Right ventricle myocardium superior (tissue), 1 donor: ENCODE measurements at places on chromosomes 11 and 22. TPM values are rescaled to one million over a fixed set of nuclear protein-coding genes. Genes with fewer than 3 reads are reported as not detected.
A peak's percentile ranks its signal among the peaks of the same experiment; 100 is the strongest.

DNA sequence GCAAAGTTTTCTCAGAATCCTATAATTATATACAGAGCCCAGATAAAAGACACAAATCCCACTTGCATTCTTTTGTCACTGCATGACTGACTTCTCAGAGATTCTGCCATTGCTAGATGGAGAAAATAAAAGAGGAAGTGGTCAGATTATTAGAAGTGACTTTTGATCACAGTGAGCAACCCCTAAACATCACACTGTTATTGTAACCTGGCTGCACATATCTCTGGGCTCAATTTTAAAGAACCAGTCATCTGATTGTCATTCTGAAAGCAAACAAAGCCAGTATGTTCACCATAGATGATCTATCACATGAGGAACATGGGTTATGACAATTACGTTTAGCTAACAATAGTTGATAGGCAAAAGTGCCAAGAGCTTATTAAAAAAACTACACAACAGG, 47.8 kb downstream of the COPB1 start:
- DNase-seq, result no peak

- no peak for DNase-seq
Observed at GRCh38 chr11:33980897-33981296, 70.6 kb upstream of the CAPRIN1 start.

DNA sequence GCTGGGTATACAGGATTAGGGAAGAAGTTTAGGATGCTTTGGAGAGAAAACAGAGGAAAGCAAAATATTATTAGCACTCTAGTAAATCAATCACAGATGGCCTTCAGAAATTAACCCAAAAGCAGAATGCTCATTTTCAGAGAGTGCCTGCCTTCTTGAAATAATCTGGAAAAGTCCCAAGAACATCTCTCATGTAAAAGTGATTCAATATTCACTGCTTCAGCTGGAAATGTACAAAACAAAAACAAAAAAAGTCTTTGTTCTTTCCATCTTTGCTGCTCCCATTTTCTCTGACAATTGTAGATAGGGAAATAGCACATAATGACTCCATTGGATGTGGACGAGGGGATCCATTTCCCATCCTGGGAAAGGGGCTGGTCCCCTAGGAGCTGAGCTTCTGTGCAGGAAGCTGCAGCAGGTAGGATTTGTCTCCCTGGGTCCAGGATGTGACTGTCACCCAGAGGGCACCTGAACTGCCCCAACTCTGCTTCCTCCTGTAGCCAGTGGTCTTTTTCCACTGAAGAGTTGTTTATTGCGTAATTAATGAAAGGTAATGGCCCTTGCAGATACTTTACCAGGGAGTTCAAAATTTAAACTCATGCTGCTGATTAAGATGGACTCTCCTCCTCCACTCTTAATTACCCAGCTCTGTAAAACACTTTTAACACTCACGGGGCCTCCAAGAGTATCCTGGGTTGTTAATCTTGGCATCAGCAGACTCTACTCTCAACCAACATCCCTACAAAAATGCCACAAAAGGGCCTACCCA, 57.9 kb downstream of the SC5D start:
- DNase-seq, result no peak

The MPPED1 gene
- total RNA-seq, result not detected

GRCh38 chr11:125053167-125053566, 9.9 kb upstream of the SLC37A2 start:
- DNase-seq, result no peak

DNA sequence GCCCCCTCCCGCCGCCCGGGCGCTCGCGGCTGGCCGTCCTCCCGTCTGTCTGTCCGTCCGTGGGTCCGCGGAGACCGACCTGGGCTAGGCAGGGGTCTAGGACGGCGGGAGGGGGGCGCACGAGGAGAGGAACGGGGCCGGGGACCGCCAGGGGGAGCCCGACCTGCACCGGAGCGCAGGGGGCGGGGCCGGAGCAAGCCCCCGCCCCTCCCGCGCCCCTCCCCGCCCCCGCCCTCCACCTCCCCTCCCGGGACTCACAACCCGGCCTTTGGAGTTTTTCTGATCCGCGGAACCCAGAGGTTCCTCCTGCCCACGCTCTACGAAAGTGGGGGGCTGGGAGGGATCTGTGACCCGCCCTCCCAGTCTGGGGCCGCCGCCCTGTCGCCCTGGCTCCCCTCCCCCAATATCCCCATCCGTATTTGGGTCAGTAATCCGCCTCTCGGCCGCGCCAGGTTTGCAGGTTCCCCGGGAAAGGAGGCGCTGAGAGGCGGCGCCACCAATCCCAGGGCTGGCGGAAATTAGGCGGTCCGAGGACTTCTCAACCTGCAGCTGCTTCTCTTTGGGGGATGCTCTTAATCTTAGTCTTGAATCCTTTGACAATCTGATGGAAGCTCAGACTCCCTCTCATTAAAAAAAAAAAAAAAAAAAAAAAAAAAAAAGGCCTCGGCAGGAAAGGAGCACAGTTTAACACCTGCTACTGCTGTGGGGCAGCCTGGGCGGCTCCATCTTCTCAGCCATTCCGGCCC, 925 bp upstream of the KCNJ11 start:
- DNase-seq, result peak; percentile 86

DNA sequence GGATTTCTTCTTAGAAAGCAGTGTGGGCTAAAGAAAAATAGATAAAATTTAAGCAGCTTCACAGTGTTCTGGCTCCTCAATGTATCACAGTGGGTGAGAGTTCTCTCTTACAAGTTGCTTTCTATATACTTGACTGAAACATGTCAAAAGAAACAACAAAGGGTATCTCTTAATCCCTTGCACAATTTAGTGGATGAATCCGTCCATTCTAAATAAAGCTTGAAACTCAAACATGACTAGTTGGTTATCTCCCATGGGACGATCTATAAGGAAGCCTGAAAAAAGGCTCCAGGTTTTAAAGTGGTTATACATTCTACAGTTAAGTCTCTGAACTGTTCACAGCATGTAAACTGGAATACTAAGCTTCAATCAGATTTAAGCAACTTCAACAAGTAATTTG, 993.1 kb upstream of the CNTN5 start:
- no peak for DNase-seq

GRCh38 chr11:15918674-15919073, 437.7 kb downstream of the SOX6 start:
- DNase-seq, result no peak

DNA sequence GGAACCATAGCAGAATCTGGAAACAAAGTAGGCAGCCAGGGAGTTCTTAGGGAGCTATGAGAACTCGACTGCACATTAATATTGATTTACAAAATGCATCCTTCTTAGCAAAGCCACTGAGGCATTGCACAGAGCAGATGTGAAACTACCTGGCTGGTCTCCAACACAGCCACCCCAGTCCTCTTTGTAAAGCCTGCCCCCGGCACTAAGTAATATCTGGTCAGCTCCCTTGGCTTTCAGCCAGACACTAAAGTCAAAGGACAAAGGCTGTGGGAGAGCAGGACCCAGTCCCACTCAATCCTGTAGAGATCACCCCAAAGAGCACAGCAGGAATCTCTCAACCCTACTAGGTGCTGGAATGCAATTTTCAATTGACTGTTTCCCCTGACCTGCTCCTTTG, 12.8 kb downstream of the XRRA1 start:
- DNase-seq, result no peak

DNA sequence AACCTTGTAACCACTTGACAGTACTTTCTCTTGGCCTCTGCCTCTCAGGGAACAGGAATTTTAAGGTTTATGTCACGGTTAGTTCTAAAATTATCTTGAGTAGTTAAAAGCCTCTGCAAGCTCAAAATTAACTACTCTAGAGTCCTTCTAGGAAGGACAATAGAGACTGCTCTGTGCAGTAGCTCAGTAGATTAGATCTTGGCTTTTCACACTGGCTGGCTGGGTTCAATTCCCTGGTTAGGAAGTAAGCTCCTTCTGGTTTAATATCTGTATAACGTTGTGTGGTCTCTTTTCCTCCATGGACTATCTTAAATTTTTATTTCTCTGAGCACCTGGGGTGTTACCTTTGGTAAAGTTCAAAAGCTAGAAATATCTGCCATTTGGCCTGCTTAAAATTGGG, 109.2 kb downstream of the AASDHPPT start:
- no peak for DNase-seq

DNA sequence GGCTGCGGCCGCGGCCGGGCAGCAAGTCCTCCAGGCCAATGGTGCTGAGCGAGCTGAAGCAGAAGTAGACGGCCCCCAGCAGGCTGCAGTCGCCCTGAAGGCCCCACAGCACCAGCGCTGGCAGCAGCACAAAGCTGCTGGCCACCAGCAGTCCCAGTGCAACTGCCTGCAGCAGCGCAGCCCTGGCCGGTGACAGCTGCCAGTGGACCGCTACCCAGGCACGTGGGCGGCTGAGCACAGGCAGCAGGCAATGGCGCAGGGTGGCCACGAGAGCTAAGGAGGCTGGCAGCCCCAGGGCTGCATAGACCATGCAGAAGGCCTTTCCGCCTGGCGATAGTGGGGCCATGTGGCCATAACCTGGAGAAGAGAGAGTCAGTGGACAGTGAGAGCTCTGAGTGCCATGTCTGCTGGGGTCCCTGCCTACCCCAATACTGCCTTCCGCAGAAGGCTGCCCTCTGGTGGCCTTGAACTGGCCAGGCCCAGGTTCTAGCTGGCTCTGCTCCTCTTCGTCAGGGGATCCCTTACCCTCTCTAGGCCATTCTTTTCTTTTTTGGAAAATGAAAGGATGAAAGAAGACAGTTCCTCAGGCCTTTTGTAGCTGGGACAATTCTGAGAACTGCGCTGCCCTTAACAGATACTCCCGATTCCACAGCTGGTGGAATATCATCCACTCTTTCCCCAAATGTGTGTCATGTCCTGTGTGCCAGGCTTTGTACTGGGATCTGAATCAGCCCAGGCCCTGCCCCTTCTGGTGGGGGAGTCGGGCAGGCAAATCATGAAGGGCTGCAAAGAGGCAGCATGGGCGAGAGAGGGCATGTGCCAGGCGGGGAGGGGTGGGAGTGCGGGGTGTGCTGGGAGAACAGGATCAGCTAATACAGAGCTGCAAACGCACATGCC, 1.8 kb downstream of the KCNK7 start:
- peak; percentile 76 for DNase-seq

GRCh38 chr11:31939004-31939403, 127.9 kb upstream of the PAX6 start:
- no peak for DNase-seq

GRCh38 chr11:8092587-8093424, 11.8 kb downstream of the TUB start:
- peak; percentile 76 for DNase-seq

The TSGA10IP gene
- not detected for total RNA-seq

DNA sequence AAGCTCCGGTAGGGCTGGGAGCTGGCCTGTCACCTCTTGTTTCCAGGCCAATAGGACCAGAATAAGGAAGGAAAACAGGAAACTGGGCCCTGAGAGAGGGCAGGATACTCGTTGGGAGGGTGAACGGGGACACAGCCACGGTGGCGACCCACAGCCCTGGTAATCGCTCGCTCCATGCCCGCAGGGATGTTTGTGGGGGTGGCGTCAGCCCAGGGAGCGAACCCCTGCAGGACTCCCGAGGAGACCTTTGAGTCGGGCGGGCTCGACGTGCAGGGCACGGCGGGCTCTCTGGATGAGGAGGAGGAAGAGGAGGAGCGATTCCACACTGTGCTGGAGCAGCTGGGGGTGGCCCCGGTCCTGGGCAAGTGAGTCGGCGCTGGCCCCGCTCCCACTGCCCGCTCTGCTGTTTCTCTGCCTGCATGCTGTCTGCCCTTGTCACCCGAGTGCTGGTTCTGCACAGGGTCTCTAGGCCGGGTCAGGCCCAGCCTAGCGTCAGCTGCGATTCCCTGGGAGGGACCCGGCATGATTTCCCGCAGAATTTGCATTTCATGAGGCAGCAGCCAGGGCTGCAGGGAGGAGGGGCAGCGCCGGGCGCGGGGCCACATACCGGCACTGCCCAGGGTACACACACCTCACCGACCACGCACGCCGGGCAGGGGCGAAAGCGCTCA, 1.6 kb downstream of the CRACR2B start:
- peak; percentile 81 for DNase-seq

- DNase-seq, result no peak
Observed at GRCh38 chr11:573146-573759, 3.0 kb upstream of the PHRF1 start.
